Tongue (tissue), 3 donors: ENCODE measurements at places on chromosomes 2 and 18.

DNA sequence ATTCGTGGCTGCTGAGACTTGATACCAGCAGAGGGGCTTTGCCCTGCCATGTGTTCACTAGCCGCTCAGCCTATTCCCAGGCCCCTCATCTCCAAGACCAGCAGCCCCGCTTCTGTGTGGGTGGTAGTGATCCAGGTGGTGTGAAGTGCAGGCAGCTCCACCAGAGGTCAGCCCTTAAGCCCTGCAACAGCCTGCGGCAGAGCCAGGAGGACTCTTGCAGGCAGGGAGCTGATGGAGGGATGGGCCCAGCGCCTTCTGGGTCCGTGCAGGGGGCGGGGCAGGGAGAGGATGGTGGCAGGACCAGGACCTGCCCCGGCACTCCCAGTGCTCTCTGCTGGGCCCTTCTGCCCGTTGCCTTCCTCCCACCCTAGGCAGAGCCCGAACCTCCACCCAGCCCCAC lies 162.0 kb downstream of the SH3BP4 start:
- no peak for DNase-seq

GRCh38 chr18:44889111-44889510 lies 208.4 kb downstream of the SETBP1 start:
- no peak for DNase-seq

GRCh38 chr2:74290466-74291217 lies 52.6 kb downstream of the SLC4A5 start:
- DNase-seq: no peak

DNA sequence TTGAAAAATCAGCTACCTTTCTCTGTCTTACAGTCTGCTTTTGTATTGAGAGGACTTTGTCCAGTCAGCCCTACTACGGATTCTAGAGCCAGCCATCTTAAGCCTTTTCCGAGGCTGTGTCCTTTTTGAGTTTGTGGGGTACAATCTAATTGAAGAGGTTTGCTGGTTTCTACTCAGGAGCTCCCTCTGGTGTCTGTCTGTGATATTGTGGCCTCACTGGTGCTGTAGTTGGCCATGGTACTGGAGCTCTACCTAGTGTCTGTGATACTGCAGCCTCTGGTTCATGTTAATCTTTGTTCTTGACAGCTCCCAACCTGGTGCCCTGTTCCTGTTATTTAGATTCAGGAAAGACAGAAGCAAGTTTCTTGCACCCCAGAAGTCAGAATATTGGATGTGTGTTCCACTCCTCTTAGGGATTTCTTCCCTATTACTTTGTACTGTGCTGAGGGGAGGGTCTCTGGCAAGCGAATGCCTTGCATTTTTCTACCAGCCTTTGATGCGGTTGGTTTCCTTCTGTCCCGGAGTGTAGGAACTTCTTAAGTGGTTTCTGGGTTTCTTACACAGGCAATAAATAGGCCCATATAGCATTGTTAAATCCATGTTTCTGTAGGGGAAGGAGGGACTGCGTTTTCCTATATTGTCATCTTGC lies 78.5 kb downstream of the ACSL3 start:
- DNase-seq: peak; percentile 46

DNA sequence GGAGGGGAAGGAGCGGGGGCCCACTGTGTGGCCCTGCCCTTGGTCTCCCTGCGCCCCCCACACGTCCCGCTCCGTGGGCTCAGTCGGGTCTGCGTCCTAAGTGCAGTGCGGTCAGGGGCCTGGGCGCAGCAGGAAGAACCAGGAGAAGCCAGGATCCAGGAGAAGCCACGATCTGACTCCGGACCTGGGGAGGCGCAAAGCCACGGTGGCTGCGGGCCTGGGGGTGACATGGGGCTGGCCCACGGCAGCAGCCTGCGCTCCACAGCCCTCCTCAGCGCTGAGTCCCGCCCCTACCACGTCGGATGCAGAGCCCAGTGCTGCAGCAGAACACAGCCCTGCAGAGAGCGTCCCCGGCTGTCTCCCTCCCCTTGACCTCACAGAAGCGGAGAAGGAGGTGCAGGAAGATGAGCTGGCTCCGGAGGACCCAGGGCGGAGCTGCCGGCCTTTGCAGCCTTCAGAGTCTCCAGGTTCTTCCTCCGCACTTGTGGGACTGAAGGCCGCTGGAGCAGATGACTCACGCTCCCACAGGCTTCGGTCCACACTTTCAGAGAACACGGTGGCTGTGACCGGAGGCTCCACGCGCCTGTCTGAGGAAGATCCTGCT lies 589.2 kb upstream of the SALL3 start:
- no peak for DNase-seq

DNA sequence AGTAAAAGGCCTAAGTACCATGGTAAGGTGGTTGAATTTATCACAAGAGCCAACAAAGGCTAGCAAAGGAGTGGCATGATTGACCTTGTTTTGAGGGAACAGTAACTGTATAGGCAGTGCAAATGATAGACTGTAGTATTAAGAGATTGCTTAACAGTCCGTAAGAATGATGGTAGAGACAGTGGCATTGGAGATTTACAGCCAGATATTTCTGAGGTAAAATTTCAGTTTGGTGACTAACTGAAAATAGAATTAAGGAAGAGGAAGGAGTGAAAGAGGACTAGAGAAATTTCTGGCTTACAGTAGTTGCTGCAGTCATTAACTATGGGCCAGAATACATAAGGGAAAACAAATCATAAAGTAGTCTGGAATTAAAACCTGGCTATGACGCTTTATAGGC lies 4.4 kb upstream of the BAZ2B start:
- no peak for DNase-seq

- DNase-seq: no peak
Observed at GRCh38 chr2:233915128-233915527, 2.0 kb upstream of the TRPM8 start.

DNA sequence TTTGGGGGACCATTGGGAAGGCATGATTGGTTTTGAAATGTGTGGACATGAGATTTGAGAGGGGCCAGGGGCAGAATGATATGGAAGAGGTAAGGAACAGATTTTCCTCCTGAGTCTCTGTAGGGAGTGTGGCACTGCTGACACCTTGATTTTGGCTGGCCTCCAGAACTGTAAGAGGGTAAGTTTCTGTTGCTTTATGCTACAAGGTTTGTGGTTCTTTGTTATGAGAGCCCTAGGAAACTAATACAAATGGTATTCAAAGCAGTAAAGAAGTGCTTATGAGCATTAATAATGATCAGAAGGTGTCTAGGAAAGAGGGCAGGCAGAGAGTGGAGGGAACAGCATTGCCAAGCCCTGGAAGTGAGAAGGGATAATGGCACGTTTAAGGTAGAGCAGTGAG lies 574.3 kb upstream of the NXPH2 start:
- DNase-seq: no peak

DNA sequence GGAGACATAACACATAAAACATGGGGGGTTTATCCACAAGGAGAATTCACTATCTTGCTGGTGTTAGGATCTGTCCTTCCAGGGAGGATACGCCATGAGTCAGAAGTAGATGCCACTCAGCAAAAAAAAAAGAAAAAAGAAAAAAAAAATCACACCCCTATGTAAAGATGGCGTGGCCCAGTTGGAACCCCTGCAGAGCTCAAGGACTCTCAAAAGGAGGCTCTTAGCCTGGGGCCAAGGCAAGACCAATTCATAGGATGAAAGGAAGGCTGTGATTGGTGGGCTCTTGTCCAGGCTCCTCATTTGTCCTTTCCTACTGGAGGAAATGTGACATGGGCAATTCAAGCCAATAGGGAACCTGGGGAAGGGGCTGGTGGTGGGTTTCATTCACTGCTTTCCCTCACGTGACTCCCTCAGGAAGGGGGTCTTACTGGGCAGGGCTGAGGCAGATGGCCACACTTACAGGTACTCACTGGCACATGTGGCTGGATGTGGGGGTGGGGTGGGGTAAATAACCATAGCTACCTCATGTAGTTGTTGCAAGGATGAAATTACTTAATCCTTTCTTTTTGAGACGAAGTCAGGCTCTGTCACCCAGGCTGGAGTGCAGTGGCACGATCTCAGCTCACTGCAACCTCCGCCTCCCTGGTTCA lies 38.7 kb upstream of the HAAO start:
- no peak for DNase-seq

GRCh38 chr2:204315236-204315662 lies 230.0 kb upstream of the PARD3B start:
- no peak for DNase-seq

DNA sequence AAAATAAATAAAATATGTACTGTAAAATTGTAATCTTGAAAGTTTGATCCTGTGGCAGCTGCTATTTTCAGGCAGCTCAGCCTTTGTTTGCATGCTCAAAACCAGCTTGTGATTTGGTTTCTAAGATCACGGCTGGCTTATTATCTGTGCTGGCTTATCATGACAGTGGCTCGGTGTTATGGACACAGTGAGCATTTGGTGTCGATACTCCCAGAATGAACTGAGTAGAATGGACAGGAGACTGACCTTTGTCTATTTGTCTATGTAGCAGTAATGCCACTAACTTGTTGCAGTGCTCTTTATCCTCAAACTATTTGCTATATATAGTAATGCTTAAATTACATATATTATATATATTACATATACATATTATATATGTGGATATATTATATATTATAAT lies 58.8 kb downstream of the NEDD4L start:
- DNase-seq: no peak

- no peak for DNase-seq
Observed at GRCh38 chr18:75422341-75422910, 5.1 kb downstream of the SMIM21 start.

DNA sequence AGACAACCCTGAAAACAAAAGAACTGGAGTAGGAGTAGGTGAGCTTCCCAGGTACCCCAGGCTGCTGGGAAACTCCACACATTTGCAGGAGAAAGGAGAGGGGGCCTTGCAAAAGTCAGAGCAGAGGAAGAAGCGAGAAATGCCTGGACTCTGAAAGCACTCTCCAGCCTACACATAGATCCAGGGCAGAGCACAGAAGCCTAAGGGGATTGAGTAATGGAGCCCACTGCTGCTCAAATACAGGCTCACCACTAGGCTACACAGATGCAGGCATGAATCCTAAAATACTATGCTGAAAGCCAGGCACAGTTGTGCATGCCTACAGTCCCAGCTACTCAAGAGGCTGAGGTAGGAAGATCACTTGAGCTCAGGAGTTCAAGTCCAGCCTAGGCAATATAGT lies 33.4 kb downstream of the OSBPL1A start:
- DNase-seq: no peak

DNA sequence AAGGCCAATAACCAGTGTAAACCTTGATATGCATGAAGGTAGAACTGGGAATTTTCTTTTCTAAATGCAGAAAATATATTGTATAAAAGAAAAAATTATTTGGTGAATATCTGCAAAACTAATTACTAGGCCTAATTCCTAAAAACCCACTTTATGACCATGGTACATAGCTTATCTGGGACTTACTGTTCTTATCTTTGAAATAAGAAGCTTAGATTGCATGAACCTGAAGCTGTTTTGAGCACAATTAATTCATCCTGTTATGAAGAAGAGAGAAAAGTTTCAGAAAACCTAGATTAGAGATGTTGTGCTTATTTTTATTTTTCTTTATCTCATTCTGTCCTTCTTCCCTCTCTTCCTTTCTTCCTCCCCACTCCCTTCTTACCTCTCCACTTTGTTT lies 235.0 kb downstream of the GULP1 start:
- no peak for DNase-seq
